ENCODE measurements at places on chromosomes 5 and 9.

DNA sequence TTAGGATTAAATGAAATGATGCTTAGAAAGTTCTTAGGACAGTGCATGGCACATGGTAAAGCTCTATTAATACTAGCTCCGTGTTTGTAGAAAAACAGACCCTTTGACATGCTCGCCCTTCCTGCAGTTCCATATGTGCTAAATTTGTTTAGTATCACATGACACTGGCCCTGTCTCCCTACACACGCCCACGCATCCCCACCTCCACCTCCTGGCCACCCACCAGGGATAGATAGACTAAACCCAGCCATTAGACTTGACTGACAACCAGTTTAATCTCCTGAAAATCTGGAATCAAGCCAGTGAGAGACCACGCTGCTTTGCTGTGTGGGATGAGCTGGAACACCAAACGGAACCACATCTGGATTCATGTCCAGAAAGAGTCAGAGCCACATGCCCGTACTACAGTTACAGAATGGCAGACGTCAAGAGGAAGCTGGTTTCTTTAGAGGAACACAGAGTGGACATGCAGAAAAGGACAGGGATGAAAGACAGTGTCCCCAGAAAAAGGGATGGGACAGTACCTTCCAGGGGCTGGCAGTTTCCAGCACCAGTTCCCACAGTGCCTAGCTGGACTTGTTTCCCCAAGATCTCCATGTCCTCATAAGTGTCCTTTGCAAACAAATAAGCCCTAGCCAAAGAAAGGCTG is 186.1 kb downstream of the PDZD2 start:
- no peak for DNase-seq

- no peak for DNase-seq
Measured at GRCh38 chr5:116032991-116033390, 719 bp downstream of the ARL14EPL start.

DNA sequence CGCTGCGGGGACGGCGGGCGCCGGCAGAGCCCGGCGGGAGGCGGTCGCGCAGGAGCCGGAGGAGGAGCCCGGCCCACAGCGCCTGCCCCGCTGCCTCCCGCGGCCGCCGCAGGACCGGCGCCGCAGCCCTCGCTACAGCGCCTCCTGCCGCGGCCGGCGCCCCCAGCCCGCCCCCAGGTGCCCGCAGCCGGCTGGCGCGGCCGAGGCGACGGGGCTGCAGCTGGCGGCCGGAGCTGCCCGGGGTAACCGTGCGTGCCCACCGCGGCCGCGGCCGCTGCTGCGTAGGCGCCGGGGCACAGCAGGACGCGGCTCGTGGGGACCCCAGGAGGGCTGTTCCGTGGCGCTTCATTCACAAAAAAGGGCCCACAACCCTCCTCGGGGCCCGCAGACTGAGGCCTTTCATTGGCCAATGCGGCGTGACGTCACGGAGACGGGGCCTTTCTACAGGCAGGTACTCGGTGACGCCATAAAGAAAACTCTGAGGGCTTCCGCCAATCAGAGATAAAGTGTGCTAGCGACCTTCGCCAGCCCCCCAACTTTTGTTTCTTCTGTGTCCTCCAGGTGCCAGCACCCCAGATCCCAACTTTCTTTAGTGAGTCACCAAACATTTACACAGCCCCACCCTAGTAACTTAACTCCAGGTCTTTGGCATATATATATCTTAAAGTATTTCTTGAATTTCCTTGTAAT is at the start of gene CDC14B:
Gene CDC14B, minus strand, starts transcription at position 353 of the 690 bp plus-strand sequence. CDS start 465 bp downstream, outside the sequence.
- peak; percentile 62 for DNase-seq

GRCh38 chr9:80552931-80553330 is 981.2 kb downstream of the TLE4 start:
- no peak for DNase-seq

GRCh38 chr5:173542159-173542558 is 74.3 kb downstream of the BOD1 start:
- DNase-seq: no peak

DNA sequence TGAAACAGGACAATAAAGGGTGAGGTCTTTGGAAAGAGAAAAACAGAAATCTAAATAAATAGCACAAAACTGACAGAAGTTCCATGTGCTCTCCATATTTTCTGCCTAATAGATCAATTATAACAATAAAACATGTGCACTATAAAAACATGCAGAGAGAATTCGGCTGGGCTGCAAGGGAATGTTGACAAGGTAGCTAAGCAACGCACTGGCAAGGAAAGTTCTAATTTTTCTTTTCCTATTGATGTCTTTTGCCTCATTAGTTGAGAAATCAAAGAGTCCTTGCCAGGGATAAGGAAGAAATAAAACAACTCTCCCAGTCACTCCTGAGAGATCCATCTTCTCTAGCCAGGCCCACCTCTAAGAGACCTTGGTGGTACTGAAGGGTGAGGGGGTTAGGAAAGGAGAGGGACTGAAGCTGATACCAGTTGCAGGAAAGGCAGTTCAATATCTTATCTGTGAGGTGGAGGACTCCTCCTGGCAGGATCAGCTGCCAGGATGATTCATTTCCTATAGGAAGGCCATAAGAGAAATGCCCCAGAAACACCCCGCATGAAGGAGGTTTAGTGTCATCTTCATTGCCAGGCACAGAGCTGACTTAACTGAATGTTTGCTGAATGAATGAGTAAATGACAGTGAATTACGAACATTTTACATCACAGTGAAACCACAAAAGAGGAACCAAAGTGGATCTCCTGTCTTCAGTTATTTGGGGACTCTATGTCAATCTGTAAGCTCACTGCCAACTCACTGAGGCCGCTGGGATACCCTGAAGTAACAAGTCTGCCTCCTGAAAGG is 63.7 kb upstream of the IFNK start:
- DNase-seq: no peak

GRCh38 chr9:88388886-88389605 is 802 bp downstream of the SPIN1 start:
- no peak for DNase-seq

DNA sequence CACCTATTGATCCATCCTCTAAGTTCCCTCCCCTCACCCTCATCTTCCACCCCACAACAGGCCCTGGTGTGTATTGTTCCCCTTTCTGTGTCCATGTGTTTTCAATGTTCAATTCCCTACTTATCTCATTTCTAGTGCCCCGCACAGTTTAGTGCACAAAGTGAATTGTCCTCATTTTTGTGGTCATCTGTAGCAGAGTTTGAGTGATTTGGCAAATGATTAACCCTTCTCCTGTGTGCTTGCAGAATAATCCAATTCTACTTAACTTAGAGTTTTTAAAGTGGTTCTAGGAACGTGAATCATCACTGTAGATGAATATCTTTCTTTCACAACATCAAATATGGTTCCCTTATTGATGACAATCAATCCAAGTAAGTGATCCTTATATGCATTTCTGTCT is 6.3 kb upstream of the HAPLN1 start:
- no peak for DNase-seq

DNA sequence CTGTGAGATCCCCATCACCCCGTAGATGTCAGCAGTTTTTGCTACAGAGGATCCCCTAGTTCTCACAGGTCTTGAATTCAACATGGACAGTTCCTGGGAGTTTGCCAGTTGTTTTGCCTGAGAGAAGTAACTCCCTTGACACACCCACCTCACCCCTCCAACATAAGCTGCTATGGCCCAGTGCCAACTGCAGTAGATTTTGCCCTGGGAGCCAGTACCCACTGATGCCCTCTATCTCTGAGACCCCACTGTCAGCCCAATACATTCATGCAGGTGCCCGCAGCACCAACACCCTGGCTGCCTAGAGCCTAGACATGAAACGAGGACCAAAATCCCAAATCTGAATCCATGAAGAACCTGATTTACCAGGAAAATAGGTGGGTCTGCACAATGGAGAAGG is 583.9 kb upstream of the CTNND2 start:
- no peak for DNase-seq

GRCh38 chr9:79120533-79120932 is 451.2 kb upstream of the TLE4 start:
- DNase-seq: no peak

DNA sequence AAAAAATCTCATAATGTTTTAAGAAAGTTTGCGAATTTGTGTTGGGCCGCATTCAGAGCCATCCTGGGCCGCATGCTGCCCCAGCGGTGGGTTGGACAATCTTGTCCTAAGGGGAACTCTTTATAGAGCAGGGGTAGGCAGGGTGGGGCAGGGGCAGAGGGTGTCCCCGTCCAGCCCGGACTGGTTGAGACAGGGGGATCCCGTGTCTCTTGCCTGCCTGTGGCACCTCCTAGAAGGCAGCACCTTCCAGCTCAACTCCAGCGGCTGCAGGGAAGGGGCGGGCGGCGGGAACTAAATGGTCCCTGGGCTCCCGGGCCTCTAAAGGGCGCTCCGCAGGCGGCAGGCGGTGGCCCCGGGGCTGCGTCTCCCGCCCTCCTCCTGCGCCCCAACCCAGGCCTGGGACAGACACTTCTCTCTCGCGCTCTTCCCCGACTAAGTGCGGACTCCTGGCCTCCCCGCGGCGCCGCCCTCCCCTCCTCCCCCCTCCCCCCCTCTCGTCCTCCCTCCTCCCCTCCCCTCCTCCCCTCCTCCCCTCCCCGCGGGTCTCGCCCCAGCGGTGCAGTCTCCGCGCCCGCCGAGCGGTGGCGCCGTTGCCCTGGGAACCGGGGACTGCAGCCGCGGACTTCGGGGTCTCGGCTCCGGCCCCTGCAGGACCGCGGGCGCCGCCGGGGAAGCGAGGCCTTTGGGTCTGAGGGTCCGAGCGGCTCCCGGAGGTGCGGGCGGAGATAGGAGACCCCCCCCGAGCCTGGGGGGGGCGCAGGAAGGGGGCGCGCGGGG is 132.6 kb downstream of the MRPL36 start:
- DNase-seq: no peak

DNA sequence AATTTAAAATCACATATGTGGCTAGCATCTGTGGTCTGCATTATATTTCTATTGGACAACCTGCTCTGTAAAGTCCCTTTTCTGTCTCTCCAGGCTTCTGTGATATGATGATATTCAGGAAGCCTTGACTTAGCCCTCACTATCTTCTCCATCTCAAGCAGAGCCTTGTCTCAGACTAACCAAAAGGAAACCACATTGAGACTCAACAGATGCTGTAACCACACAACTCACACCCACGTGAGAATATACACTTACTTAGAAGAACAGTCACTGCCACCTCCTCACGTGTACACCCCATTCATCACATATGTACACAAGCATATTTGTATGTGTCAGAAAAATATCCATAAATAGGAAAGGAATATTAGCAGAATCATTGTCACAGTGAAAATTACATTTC is 33.6 kb downstream of the HTR4 start:
- DNase-seq: no peak

- no peak for DNase-seq
Measured at GRCh38 chr5:95449460-95449859, 58.3 kb downstream of the FAM81B start.

- no peak for DNase-seq
Measured at GRCh38 chr9:91362051-91362611, 413 bp upstream of the AUH start.

GRCh38 chr9:134174526-134175290 is 10.3 kb upstream of the RNU6ATAC start:
- no peak for DNase-seq

DNA sequence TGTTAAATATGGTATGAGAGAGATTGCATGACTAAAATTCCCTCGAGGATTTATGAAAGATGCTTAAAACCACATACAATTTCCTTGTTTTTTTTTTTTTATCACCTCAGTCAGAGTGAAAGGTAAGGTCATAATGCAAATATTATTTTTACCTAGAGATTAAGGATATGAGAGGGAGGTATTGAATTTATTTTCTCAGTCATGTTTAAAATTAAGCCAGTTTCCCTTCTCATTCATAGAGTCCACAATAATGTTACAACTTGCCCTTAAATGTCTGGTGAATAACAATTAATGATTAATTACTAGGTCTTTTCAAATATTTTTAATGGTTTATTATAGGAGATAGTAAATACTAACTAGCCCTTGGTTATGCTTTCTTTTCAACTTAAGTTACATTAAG is 144.9 kb upstream of the HAPLN1 start:
- DNase-seq: no peak

GRCh38 chr5:10632110-10632761 is 68.4 kb downstream of the ANKRD33B start:
- DNase-seq: peak; percentile 15

DNA sequence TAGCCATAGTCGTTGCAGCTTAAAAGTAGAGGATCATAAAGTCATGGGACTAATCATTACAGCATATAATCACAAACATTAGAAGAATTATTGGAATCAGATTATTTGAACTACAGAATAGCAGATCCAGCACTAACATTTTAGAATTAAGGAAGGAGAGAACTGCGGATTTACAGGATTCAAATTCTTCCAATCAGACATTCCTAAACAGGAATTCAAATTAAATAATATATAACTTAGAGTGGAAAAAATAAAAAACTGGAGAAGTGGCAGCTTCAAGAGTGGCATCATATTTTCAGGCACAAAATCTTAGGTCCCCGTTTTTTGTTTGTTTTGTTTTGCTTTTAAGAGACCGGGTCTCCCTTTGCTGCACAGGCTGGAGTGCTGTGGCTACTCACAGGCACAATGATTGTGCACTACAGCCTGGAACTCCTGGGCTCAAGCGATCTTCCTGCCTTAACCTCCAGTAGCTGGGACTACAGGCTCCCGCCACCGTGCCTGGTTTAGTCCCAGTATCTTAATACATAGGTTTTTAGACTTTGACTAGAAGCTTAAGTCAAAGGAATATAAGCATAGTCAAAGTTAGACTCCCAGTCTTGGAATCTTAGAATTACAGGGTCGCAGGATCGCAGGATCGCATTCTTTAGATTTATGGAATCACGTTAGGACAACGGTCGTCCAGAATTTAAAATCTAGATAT is 2.1 kb upstream of the FOXE1 start:
- DNase-seq: no peak

DNA sequence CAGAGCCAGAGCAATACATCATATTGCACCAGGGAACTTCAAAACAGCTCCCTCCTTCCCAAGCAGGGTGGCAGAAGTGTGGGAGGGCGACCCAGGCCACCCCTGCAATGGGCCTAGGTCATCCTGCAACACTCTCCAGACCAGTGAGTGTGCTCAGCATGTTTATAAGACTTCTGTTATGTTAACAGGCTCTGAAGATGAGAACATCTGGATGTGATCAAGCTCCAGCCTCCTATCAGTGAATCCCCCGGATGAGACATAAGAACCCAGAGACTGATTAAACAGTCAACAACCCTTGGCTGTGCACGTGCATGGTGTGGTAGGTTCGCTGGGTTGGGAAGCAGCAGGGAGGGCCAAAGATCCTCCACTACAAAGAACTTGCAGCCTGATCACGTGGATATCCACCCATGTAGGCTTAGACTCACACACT is 63.3 kb downstream of the ABCA1 start:
- DNase-seq: no peak

GRCh38 chr9:22379272-22379671 is 67.4 kb upstream of the DMRTA1 start:
- DNase-seq: no peak

- DNase-seq: no peak
Measured at GRCh38 chr9:6068983-6069382, 53.6 kb upstream of the RANBP6 start.

DNA sequence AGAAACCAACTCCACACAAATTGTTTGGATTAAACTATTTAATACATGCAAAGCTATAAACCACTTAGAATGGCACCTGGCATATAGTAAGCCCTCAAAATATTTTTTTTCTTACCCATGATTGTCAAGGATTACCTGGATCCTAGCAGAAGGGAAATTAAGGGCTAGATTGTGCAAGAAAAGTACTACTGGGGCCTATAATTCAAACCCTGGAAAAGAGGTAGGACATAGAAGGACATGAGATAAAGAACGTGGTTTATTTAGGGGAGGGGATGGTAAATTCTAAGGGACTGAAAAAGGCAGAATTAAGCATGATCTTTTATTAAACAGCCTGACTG is 14.9 kb upstream of the ARL15 start:
- DNase-seq: no peak

GRCh38 chr9:86902586-86902985 is 44.7 kb downstream of the GAS1 start:
- DNase-seq: no peak
